ENCODE measurements at places on chromosomes 5 and 9.

- no peak for DNase-seq
These were observed 67.1 kb downstream of the ADAMTS12 start for GRCh38 chr5:33824516-33825195.

DNA sequence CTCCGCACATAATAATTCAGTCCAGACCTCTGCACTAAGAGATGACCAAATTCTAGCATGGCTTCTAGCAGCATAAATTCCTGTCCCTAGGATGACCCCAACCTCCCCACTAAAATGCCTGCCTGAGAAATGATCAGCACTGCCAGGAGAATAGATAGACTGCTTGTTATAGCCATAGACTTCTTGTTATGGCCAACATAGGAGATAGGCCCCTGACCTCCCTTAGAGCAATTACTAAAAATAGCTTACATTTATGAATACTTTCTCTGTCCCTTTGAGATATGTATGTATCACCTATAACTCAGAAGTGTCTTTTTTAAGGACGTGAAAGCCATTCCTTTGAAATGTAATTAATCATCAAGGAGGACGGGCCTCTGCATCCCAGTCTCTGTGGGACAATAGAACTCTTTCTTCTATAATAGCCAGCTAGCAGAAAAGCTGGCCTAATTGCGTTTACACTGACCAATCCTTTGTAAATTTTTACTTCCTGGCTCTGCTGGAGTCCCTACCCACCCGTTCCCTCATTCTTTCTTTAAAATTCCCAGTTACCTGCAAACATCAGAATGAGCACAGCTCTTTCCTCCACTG lies 1002.7 kb downstream of the CDH18 start:
- no peak for DNase-seq

GRCh38 chr9:79559495-79560181 lies 12.1 kb upstream of the TLE4 start:
- DNase-seq, result no peak

GRCh38 chr9:92228628-92229027 lies 64.9 kb downstream of the IARS1 start:
- DNase-seq, result no peak

- no peak for DNase-seq
These were observed 147.9 kb downstream of the PLPPR1 start for GRCh38 chr9:101176384-101176783.

- no peak for DNase-seq
These were observed 20.1 kb downstream of the DOCK2 start for GRCh38 chr5:169657127-169657526.

DNA sequence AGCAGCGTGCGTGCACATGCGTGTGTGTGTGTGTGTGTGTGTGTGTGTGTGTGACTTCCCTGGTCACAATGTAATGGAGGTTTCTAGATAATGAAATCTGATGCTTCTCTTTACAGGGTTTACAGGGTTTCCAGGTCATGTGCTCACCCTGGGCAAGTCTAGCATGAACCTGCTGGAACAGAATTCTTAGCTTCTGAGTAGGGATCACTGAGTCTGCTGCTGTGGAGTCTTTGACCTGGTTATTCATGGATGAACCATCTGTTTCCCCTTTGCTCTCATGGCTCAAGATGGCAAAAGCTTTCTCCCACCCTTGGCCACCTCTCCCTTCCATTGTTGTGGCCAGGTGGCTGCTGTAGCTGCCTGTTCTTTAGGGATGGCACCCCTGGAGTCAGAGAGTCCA lies 111.6 kb upstream of the SHB start:
- DNase-seq, result no peak

DNA sequence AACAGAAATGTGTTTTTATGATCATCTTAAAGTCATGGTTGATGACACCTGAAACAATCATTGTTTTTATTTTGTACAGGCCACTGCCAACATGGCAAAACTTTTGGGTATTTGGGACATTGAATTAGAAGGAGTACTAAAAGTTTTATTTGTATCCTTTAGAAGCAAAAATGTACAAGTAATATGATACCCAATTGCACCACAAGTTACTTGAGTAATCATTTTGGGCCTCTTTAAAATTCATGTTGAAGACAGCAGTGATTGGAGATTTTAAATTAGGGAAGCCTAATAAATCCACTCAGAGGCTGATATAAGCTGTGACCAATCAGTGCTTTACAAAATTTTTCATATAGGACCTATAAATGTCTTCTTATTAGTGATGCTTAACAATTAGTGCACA lies 212.9 kb downstream of the MARCHF11 start:
- no peak for DNase-seq

DNA sequence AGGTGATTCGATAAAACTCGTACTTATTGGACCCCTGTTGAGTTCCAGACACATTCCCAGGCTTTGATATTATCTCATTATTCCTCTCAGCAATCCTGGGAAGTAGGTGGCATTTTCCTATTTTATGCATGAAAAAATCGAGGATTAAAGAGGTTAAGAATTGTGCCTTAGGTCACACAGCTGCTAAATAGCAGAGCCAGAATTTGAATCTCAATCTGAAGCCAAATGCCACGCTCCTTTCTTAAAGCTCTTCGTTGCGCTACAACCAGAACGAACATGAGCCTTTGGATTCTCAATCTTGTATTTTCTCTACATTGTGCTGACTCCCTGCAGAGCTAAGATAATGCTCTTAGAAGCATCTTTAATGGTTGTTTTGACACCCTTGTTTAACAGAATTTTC lies 527.8 kb upstream of the TLE4 start:
- no peak for DNase-seq

- no peak for DNase-seq
These were observed 19.2 kb downstream of the RIOK2 start for GRCh38 chr5:97163790-97164285.

DNA sequence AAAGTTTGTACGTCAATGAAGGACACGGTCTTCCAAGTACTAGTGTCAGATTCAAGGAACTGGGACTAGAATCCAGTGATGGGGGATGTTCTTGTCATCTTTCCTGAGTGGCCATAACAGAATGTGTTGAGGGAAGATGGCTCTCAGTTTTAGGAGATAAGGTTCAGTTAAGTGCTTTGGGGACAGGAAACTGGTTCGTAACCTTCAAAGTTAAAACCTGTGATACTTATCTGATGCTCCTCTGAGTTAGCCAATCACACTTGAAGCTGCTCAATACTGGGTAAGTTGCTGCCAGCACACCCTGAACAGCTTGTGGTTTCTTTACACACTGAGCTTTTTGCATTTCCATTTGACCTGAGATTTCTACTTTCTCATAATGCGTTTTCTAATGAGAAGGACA lies 64.4 kb downstream of the PIK3R1 start:
- DNase-seq, result no peak
